ENCODE measurements at places on chromosomes 1 and 21.

DNA sequence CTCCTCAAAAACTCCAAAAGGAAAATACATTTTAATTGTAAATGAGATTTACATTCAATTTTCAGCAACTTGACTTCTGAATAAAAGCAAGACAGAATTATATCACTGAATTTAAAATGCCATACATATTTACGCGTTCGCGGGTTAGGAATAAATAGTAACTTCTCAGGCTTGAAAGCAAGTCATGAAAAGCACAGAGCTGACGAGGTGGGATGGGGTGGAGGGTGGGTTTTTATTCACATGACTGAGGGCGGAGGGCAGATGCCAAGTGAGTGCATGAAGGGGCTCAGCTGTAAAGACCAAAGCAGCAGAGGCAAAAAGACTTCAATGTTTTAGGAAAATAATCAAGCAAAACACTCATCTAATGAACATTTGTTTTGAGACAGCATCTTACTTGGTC lies 5.7 kb downstream of the CEP104 start:
- no peak for DNase-seq

DNA sequence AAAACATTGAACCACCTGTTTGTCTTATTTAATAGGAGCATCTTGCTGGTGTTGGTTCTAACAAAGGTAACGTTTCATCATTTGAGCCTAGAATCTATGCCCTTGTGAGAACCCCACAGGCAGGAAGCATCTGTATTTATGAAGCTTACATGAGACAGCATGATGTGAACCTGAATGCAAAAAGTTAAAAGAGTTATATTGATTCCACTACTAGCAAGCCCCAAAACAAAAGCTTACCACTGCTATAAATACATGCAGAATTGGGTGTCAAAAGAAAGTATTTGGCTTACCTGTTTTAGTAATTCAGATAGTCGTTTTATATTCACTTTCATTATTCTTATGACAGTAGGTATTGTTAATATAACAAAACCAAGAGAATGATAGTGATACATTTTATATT lies 301.2 kb upstream of the ADGRL2 start:
- DNase-seq, result no peak

DNA sequence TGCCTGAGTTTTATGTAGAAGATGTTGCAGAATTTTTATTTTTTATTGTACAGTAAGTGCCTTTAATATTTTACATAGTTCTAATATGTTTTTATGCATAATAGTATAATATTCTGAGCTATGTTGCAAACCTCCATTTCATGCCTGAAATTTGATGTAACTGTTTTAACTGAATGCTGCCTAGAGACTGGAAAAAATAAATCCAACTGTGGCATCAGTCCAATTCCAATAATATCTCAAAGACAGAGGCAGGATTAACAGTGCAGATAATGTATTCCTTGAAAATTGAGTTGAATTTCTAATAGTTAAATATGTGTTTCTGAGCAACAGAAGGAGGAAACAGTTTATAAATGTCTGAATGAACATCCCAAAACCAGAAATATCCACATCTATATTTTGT lies 61.1 kb upstream of the KIF1B start:
- no peak for DNase-seq

DNA sequence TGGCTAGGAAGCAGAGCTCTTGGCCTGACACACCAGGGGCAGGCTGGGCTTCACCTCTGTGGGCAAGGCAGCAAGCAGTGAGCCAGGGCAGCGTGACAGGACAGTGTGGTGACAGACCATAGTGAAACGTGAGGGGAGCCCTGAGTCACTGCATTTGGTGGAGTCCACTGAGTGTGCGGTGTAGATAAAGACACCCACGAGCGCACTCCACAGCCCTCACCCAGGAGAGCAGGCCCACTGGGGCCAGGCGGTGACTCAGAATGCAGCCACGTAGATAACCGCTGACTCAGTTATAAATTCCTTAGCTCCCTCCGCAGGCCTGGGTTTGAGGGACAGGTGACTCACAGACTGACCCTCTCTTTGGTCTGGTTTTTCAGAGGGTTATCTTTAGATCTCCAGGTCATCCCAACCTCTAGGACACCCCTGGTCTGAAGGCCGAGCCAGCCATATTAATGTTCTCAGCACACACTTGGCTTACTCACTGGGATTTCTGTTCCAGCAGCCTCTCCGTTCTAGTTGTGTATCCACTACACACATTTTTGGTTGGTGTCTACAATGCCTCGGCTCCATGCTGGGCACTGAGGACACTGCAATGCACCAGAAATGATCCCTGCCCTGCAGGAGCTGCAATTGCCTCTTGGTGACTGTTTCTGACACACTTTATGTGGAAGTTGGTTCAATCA lies 90.2 kb upstream of the TSPAN2 start:
- no peak for DNase-seq

GRCh38 chr1:8297245-8297644 lies 20.7 kb upstream of the SLC45A1 start:
- DNase-seq, result no peak

GRCh38 chr1:206907304-206907991 lies 10.2 kb downstream of the IL24 start:
- DNase-seq, result no peak

- DNase-seq, result no peak
Measured at GRCh38 chr1:39509360-39510009, 18.0 kb downstream of the BMP8A start.

DNA sequence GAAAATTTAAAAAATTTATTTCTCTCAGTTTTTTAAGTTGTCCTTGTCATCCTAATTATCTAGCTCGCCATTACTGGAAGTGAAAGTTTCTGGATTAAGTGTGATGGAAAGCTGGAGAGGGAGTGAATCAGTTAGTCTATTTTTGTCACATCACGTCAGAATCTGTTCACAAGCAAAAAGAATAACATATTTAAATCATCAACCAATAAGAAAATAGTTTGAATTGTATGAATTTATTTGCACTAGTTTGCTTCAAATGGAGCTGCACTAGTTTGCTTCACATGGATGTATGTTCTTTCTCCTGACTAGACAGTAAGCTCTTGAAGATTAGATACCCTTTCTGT lies 22.8 kb downstream of the PHC2 start:
- DNase-seq, result no peak

GRCh38 chr1:244113532-244114320 lies 62.6 kb downstream of the ZBTB18 start:
- DNase-seq, result no peak

- no peak for DNase-seq
Measured at GRCh38 chr1:184161071-184161698, 109.7 kb downstream of the TSEN15 start.

- no peak for DNase-seq
Measured at GRCh38 chr1:179053486-179053885, 27.8 kb downstream of the FAM20B start.

- no peak for DNase-seq
Measured at GRCh38 chr1:241181471-241181870, 175.5 kb downstream of the RGS7 start.

GRCh38 chr1:45454464-45454863 lies 36.5 kb downstream of the TESK2 start:
- no peak for DNase-seq

DNA sequence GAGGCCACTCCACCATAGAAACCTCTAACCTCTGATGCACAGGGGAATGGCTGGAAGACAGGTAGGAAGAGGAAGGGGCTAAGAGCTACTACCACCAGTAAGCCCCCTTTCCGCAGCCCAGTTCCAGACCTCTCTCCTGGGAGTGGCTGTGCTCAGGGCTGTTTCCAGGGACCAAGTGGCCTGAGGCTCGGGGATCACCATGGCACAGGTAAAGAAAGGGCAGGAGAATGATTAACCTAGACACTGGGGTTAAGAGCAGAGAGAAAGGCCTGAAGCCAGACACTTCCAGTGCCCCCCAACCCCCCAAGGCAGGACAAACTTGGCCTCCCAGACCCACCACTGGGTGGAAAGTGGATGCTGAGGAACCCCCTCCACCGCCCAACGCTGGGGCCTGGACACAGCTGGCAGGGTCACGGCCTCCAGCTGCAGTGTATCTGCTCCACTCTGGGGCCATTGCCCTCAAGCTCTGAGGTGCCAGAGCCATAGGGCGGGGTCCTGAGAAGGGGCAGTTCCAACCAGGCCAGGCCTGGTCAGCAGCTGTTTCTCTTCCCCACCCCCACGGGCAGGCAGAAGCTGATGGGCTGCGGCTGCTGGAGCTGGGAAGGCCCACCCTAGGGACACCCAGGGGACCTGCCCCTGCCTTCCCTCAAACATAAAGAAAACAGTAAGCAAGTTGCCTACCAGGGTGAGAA lies 2.6 kb downstream of the TAGLN2 start:
- DNase-seq, result no peak

- no peak for DNase-seq
Measured at GRCh38 chr1:68287241-68287640, 54.9 kb upstream of the WLS start.

- no peak for DNase-seq
Measured at GRCh38 chr1:170252851-170253579, 107.3 kb downstream of the NTMT2 start.

- no peak for DNase-seq
Measured at GRCh38 chr1:59194621-59195020, 102.3 kb upstream of the FGGY start.

- DNase-seq, result no peak
Measured at GRCh38 chr21:39153373-39153772, 29.9 kb downstream of the PSMG1 start.

- no peak for DNase-seq
Measured at GRCh38 chr1:51726544-51727225, 109.8 kb downstream of the OSBPL9 start.

DNA sequence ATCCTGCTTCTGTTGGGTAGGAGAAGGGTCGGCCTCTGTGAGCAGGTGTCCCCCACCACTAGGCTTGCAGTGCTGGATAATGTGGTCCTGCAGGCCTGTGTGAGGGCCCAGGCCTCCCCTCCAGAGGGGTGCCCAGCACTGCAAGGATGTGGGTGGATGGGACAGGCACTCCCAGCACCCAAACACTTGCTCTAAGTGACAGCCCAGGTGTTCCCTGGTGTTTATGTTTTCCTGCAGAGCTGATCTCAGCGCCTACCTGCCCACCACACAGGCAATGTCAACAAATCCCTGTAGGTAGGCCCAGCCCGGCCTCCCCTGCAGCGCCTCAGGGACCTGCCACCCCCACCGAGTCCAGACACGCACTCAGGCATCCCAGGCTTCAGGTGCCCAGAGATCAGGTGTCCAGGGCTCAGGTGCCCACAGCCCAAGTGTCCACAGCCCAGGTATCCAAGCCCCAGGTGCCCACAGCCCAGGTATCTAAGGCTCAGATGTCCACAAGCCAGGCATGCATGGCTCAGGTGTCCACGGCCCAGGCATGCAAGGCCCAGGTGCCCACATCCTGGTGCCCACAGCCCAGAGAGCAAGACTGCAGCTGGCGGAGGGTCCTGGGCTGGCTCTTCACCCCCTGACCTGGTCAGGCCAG lies 59.2 kb downstream of the WNT9A start:
- DNase-seq, result no peak

DNA sequence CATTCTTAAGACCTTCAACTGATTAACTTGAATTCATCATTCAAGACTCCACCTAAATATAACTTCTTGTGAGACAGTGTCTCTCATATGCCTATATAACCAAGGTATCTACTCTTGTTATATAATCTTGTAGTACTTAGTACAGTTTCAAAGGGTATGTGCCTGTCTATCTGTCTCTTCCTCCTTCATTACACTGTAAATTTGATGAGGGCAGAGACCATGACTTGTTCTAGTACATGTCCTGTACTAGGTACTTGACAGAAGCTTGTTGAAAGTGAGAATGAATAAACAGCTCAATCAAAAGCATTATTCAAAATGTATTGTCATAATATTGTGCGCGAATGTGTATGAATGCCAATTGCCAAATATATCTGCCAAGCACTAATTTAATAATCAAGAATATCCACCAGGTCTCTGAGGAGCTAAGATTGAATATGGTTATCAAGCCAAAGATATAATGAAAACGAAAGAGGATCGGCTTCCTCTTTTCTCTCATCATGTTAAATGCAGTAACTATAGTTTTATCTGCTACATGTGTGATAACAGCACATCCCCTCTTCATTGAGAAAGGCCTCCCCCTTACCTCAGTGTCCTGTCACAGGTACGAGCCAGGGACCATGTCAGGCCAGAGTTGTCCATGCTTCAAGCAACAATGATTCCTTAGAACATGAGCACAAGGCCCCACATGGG lies 117.3 kb downstream of the UCHL5 start:
- DNase-seq, result no peak

DNA sequence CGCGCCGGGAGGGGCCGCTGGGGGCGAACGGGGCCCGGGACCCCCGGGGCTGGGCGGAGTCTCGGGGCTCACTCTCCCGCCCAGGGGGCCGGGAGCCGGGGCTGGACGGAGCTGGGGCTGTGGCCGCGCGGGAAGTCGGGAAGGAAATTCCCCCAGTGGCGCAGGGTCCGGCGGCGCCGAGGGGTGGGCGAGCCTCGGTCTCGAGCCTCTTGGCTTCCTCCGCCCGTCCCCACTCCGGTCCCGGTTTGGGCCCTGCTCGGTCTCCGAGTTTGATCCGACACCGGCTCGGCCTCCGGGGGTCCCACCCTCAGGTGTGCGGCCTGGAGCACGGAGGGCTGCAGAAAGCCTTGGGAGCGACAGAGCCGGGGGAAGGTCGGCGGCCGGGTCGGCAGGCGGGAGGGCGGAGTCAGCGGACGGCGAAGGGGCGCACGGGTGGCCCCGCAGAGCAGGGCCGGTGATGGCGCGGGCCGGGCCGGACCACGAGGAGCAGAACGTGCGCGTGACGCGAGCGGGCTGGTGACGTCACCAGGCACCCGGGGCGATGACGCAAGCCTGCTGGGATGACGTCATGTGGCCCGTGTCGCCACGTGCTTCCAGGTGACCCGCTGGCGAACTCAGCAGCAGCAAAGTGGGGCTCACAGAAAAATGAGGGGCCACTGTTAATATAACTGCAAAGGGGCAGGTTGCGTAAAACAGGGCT lies 610 bp upstream of the HES4 start:
- no peak for DNase-seq

DNA sequence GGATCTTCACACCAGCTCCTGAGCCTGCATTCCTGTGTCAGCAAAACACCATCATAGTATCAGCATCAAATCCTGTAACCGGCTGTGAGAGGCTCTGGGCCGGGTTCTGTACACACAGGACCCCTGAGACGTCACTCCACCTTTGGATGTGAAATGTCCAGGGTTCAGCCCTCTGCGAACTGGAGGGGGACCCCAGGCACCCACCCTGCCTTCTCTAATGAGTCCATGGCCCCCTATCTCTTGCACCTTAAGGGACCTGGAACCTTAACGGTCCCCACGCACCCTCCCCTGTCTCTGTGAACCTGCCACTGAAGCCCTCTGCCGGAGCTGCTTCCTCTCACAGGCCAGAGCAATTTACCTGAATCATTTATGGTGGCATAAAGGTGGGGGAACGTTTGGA lies 257.8 kb downstream of the NPHP4 start:
- no peak for DNase-seq

- DNase-seq, result no peak
Measured at GRCh38 chr1:15090373-15090772, 63.2 kb upstream of the TMEM51 start.

GRCh38 chr1:203346060-203346768 lies 4.7 kb downstream of the FMOD start:
- no peak for DNase-seq

- no peak for DNase-seq
Measured at GRCh38 chr1:11272544-11272831, 510 bp upstream of the UBIAD1 start.

All from NCI-H524 treated with DMSO at 0.1 percent for 48 hours (cell line).